ENCODE measurements at places on chromosomes 6 and 20. TPM values are rescaled to one million over a fixed set of nuclear protein-coding genes. Genes with fewer than 3 reads are reported as not detected.

- no peak overlapping the region for H3K4me3 ChIP-seq
- no peaks in the 10 kb centered on the region for H3K4me1 ChIP-seq
- H3K27me3 ChIP-seq: no peaks in the 10 kb centered on the region
- DNase-seq: no peak
Measured at GRCh38 chr6:136628996-136629395, 78.8 kb upstream of the MAP7 start.

DNA sequence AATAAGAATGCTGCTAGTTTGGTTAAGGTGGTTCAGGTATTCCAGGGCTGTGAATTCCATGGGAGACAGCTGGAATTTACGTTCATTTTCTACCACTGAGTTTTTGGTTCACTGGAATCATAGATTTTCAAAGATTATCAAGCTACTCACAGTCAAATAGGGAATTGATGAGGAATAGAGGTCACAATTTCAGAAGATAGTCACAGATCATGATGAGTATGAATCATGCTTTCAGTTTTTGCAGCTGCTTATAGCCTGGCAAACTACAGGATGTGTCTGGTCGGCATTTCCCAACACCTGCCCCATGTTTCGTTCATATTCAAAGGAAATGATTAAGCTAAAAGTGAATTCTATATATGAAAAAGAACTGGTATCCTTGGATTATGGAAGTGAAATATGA lies 58.7 kb downstream of the BCKDHB start:
- H3K4me3 ChIP-seq: no peak overlapping the region
- H3K4me1 ChIP-seq: peaks cover 3% of the 10 kb centered on the region
- no peaks in the 10 kb centered on the region for H3K27me3 ChIP-seq

- DNase-seq: peak; percentile 54
- peaks cover 32% of the 10 kb centered on the region for H3K36me3 ChIP-seq
- H3K27ac ChIP-seq: peak overlapping the region; percentile 97
- H3K27me3 ChIP-seq: no peaks in the 10 kb centered on the region
- peaks cover 67% of the 10 kb centered on the region for H3K4me1 ChIP-seq
- H3K4me3 ChIP-seq: peak overlapping the region; percentile 91
Measured at GRCh38 chr6:154247119-154247861, 109.3 kb downstream of the IPCEF1 start.

- H3K27ac ChIP-seq: no peak overlapping the region
- no peak overlapping the region for H3K4me3 ChIP-seq
- H3K36me3 ChIP-seq: no peaks in the 10 kb centered on the region
Measured at GRCh38 chr20:58753267-58753921, 60.8 kb downstream of the NPEPL1 start.

DNA sequence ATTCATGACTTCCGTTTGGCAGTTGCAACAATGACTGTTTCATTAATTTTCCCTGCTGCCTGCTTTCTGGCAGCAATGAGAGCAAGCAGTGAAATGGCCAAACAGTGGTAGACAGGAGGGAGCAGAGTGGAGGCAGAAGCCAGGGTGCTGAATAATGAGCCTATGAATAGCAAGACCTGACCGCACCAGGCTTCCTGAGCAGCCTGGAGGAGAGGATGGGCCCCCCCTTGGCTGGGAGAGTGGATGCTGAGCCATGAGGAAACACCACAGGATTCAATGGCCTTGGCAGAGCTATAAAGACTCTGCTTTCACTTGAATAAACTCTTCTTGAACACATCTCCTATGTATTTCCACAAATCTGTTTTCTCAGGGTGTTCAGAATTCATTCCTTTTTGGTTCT lies 68.1 kb upstream of the SNRPB2 start:
- DNase-seq: no peak
- peaks cover 19% of the 10 kb centered on the region for H3K27me3 ChIP-seq
- no peaks in the 10 kb centered on the region for H3K36me3 ChIP-seq
- H3K27ac ChIP-seq: no peak overlapping the region
- no peaks in the 10 kb centered on the region for H3K4me1 ChIP-seq

GRCh38 chr6:80210618-80211017 lies 104.1 kb downstream of the BCKDHB start:
- no peak overlapping the region for H3K27ac ChIP-seq
- H3K4me3 ChIP-seq: no peak overlapping the region
- no peak for DNase-seq
- H3K4me1 ChIP-seq: no peaks in the 10 kb centered on the region
- H3K36me3 ChIP-seq: peaks cover 18% of the 10 kb centered on the region

ETV7 gene
- not detected for total RNA-seq

C6orf132 gene
- 0.08 TPM for total RNA-seq
